ENCODE measurements at places on chromosomes 2 and 18.

DNA sequence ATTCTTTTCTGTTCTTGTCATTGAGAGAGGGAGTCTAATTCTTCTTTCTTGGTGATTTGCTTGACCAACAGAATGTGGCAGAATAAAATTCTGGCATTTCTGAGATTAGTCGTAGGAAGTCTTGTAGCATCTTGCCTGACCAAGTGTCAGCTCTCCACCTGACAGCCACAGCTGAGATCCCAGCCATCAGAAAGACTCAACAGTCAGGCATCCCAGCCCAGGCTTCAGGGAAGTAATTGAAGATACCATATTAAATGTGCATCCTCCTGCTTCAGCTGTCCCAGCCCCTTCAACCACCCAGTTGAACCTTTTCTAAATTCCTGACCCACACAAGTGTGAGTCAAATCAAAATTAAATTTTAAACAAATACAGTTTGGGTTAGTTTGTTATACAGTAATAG is 208.3 kb downstream of the PIK3C3 start:
- no peak for DNase-seq

DNA sequence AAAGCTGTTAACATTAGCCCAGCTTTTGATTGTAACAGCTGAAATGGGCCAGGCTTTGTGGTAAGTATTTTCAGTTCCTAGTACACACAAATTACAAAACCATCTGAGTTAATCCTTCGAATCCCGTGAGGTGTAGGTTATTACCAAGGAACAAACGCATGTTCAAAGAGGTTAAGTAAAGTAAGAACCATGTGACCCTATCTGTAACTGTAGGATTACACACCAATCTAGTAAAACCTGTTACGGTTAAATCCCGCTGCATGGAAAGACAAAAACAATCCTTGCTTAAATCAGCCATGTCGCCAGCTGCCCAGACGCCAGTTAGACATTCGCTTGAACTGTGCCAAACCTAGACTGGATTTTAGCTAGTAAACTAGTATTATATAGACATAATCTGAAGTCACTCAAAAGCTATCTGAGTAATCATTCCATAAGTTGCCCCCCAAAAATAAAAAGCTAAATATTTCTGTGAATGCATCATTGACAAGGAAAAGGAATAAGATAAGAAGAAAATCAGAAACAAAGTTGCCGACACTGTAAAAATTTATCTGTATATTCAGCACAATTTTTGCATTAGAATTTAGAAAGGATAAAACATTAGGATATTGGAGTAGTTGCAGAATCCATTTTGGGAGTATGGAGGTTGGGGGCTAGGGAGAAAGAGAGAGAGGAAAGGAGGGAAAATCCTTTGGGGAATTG is 638.0 kb downstream of the CNTNAP5 start:
- DNase-seq = no peak

DNA sequence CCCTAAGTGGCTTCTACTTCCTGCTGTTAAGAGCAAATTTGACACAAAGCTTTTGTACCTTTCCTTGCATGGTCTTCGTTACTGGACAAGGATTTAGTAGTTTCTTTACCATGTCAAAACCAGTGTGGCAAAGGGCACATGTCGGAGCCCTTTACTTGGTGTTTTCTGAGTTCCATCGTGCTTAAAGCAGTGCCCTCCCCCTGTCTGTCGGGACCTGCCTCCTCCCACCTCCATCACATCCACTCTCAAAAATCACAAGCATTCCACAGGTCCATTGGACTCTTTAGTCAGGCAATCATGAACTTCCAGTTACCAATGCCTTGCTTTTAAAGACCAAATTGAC is 763 bp downstream of the CCDC141 start:
- DNase-seq = no peak

DNA sequence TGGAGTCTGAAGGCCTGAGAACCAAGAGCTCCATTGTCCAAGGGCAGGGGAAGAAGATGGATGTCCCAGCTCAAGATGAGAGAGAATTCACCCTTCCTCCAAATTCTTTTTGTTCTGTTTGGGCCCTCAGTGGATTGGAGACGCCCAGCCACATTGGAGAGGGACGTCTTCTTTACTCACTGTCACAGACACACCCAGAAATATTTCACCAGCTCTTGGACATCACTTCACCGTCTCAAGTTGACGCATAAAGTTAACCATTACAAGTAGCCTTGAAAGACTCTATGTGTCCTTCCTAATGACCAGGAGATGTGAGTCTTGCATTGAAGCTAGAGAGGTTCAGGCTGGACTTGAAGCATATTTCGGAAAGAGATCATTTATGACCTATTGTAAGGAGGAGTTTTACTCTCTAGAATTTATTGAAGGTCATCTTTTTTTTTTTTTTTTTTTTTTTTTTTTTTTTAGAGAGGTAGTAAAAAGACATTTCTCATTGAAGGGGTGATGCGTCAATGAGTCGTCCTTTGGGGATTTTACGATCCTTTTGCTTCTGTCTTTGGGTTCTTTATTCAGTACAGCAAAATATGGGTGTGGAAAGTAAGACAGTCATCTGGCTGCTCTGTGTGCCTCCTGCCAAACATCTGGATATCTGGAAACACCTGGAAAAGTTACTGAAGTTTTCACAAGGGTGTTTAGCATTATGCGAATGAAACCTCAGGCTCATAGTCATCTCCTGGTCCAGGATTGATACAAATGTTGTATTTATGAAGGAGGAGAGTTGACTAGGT is 118.1 kb downstream of the PRPF40A start:
- no peak for DNase-seq

- peak; percentile 7 for DNase-seq
Observed at GRCh38 chr2:194867328-194867727, 789.7 kb upstream of the SLC39A10 start.

- peak; percentile 45 for DNase-seq
Observed at GRCh38 chr2:26251893-26252292, 7.2 kb downstream of the HADHB start.

- no peak for DNase-seq
Observed at GRCh38 chr2:105990624-105991023, 203.5 kb downstream of the UXS1 start.

GRCh38 chr2:148048475-148049221 is 27.8 kb downstream of the MBD5 start:
- peak; percentile 46 for DNase-seq

GRCh38 chr2:15284614-15285013 is 276.5 kb downstream of the NBAS start:
- DNase-seq = no peak

- no peak for DNase-seq
Observed at GRCh38 chr2:120846406-120847095, 110.9 kb downstream of the GLI2 start.

GRCh38 chr2:191899410-191899809 is 52.5 kb upstream of the CAVIN2 start:
- peak; percentile 77 for DNase-seq

DNA sequence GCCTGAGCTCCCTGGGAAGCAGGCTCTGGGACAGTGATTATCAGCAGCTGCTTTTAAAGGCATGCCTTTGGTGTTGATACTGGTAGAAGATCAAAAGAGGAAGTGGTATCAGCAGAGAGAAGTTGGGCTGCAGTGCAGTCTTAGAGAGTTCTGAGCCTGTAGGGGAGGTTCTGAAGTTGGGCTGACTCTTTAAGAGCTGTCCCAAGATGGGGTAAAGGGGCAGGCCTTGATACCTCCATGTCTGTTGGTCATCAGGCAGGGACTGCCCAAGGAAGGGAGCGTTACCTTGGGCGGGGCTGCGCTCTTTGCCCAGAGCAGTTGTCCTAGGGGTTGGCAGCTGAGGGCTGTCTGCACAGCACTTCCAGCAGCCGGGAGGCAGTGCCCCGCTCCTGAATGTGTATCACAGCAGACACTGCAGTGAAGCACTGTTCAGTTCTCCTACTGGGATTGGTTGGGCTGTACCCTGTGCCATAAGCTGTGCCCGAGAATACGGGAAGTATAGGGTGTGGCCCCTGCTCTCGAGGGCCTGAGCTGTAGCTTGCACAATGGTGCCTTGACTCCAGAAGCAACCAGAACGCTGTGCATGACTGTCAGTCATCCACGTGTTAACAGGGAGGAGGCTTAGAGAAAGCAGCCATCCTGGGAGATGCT is 177.0 kb downstream of the CTIF start:
- DNase-seq = peak; percentile 9

GRCh38 chr2:229779650-229780049 is 65.3 kb upstream of the DNER start:
- peak; percentile 65 for DNase-seq

DNA sequence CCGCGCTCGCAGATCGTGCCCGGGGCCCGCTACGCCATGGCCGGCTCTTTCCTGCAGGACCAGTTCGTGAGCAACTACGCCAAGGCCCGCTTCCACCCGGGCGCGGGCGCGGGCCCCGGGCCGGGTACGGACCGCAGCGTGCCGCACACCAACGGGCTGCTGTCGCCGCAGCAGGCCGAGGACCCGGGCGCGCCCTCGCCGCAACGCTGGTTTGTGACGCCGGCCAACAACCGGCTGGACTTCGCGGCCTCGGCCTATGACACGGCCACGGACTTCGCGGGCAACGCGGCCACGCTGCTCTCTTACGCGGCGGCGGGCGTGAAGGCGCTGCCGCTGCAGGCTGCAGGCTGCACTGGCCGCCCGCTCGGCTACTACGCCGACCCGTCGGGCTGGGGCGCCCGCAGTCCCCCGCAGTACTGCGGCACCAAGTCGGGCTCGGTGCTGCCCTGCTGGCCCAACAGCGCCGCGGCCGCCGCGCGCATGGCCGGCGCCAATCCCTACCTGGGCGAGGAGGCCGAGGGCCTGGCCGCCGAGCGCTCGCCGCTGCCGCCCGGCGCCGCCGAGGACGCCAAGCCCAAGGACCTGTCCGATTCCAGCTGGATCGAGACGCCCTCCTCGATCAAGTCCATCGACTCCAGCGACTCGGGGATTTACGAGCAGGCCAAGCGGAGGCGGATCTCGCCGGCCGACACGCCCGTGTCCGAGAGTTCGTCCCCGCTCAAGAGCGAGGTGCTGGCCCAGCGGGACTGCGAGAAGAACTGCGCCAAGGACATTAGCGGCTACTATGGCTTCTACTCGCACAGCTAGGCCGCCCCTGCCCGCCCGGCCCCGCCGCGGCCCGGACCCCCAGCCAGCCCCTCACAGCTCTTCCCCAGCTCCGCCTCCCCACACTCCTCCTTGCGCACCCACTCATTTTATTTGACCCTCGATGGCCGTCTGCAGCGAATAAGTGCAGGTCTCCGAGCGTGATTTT is 7.6 kb downstream of the TBR1 start:
- DNase-seq = no peak

DNA sequence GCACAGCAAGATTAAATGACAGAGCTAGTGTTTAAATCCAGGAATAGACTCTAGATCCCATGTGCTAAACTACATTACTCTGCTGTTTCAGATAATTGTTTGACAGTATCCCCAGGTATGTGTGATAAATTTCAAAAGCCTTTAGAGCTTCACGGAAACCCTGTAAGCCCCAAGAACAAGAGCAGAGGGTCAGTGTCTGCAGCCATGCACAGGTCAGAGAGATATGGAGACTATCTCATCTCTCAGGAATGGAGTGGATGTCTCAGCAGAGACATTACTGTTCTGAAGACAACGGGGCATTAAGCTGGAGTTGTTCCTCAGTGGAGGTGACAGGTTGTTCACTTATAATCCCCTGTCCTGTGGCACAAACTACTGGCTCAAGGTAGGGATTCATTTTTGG is 139.1 kb upstream of the FOSL2 start:
- DNase-seq = no peak

GRCh38 chr2:189131991-189132390 is 47.6 kb downstream of the COL5A2 start:
- DNase-seq = no peak
